Small intestine (tissue), 16 donors: ENCODE measurements at places on chromosomes 13 and 19.

DNA sequence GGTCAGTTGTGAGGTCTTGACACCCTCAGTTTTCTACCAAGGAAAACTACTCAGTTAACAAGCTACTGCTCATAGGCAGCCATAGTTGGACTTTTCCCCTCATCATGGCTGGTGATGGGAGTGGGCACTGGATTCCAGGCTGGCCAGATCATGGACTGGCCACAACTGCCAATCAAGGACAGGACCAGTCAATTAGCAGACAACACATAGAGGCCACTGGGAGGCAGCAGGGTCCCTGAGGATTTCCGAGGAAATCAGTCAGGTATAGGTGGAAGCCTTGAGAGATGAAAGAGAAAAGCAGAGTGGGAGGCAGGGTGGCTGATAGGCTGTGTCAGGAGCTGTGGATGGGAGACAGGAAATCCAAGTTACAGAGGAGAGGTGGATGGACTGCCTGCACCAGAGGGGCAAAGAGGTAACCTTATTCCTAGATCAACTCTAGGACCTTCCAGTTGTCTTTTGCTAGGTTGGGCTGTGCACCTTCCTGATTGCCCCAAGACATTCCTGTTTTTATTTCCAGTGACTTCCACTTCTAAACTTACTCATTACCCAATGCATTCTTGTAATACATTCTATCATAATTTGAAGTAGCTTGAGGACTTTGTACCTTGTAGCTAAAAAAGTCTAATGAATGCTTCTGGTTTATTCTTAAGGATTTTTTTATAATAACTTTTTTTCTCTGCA, 361.8 kb downstream of the KCNRG start:
- no peak for DNase-seq

DNA sequence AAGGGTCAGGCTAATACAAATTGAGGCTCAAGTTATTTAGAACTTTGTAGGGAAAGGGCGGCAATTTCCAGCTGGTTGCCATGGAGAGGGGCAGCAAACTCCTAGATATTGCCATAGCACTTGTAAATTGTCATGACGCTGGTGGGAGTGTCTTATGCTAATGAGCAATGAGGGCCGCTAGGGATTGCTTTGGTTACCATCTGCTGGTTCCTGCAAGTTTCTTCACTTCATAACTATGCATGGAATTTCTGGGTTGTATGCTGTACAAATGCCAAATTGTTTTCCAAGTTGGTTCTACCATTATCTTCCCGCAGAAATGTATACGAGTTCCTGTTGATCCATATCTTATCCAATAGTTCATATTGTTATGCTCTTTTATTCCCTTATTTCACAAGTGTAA, 1339.4 kb downstream of the EFNB2 start:
- DNase-seq: no peak

DNA sequence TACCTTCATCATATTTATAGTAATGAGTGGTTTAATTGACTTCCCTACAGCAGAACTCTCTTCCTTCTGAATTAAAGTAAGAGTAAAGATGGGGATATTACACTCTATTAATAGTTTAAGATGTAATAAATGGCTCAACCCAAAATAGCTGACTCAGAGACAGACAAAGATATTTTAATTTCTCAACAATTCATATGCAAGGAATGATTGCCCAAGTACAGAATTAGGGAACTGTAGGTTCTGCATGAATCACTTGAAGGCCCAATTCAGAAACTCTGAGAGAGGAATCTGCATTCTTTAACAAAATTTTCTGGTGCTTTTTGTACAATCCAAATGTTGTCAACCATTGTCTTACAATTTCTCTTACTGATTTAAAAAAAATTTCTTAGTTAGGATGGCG, 42.9 kb upstream of the PCDH9 start:
- DNase-seq: no peak

DNA sequence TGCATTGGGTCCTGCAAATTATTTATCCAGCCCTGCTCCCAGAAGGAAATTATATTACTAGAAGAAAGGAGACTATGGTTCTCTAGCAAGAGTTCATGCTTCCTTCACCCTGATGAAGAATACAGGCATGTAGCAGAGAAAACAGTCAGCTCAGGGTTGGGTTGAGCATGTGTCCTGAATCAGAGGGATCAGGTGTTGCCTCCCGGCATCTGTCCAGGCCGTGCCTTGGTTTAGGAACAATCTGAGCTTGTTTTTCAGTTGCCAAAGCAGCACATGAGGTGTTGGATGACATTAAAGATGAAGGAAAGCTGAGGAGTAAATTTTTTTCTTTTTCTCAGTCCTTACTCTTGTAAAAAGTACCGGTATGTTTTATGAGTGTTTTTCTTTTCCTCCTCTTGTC, 62.0 kb downstream of the KL start:
- no peak for DNase-seq

DNA sequence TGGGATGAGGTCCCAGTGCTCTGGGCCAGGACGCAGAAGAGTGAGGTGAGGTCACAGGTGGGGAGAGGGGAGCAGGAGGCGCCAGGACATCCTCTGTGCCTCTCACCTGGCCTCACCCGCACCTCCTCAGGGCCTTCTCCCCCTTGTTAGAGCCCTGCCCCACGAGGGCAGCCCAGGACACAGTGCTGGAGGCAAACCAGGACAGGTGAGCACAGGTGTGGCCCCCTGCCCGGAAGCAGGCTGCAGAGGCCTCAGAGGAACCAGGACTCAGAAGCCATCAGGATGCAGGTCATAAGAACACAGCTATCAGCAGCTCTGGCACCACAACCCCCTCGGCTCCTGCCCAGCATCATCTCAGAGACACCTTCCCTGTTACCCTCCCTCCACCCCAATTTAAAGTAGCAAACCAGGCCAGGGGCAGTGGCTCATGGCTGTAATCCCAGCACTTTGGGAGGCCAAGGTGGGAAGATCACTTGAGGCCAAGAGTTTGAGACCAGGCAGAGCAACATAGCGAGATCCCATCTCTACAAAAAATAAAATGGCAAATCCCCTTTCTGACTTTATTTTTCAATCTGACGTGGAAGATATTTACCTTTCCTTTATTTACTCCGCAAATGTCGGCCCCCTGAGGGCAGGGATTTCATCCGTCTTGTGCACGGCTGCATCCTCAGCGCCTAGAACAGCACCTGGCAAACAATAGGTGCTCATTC, at the start of gene CEACAM16:
TSS of gene CEACAM16 (plus strand) at position 660 of the 710 bp plus-strand sequence. CDS start 2,306 bp downstream, outside the sequence.
- DNase-seq: peak; percentile 39

GRCh38 chr19:4976401-4977298, 7.7 kb downstream of the KDM4B start:
- peak; percentile 12 for DNase-seq

GRCh38 chr19:49877879-49878743, 609 bp downstream of the TBC1D17 start:
- peak; percentile 99 for DNase-seq

DNA sequence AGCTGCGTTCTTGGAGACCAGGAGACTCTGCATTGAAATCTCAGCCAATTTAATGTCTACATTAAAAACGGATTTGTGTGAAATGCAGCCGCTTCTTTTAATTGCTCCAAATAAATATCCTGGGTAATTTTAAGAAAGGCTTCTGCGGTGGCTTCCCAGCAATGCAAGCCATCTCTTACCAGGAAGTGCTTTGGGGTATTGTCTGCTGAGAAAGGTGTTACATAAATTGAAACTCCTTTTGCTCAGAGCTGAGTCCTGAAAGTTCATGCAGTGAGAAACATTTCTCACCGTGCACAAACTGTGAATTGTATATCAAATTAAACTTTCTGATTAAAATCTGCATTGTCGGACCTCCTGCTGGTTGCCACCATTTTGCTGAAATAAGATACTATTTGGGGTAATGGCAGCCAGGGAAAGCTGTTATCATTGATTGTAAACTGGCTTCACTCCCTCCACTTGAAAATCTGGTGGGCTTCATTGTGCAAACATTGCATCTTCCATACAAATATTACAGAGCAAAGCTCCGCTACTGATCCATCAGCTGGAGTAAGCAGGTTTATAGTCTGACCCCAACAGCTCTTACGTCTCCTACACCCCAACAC, 59.5 kb downstream of the ZIC5 start:
- DNase-seq: no peak

- no peak for DNase-seq
These were observed 4.5 kb downstream of the AMER2 start for GRCh38 chr13:25167382-25168174.

- no peak for DNase-seq
These were observed 809.3 kb downstream of the UQCRFS1 start for GRCh38 chr19:28403690-28404089.

GRCh38 chr19:13665125-13665905, 99.0 kb upstream of the MRI1 start:
- DNase-seq: peak; percentile 73
